LoVo (cell line): ENCODE measurements at places on chromosomes 12 and 14.

DNA sequence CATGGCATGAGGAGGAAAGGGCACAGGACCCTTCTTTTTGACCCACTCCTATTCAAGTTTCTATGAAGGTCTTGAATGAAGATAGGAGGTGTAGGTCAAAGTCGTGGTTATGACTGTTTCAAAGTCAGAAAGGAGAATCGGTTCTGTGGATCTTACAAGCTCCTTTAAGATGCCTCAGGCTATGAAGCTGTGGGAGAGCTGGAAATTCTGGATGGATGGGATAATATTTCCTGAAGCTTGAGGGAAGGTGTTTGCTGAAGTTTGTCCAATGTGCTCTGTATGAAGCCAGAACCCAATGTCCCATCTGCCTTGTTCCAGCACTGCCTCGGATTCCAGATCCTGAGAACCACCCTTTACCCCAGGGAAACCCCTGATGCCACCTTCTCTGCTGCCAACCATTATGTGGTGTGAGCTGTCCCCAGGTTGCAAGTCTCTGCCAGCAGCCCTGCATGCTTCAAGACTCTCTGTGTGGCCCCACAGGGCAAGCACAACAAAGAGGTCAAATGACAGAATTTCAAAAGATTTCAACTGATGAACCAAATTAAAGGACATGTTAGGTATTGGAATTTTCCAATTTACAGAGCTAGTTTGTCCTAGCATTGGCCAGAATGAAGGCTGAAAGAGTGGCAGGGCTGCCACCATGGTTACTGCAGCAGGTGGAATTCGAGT lies 472.0 kb downstream of the RGS6 start:
- no peak for DNase-seq

GRCh38 chr14:61080591-61081010 lies 99.6 kb downstream of the SLC38A6 start:
- no peak for DNase-seq

DNA sequence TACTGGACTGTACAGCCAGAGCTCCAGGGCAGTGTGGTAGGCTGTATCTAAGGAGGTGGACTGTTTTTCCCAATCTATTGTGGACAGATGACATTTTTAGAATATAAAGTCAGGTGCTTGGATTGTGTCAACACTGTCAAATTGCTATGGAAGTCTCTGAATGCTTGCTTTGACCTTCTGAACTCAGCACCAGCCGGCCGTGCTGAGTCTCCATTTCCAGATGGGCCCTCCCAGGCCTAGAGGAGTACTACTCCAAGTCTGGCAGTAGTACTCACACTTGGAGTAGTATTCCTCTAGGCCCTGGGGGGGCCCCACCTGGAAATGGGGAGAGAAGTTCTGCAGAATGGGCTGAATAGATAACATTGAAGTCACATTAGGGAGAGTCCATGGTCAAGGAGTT lies 16.2 kb upstream of the KCNK13 start:
- DNase-seq: no peak

DNA sequence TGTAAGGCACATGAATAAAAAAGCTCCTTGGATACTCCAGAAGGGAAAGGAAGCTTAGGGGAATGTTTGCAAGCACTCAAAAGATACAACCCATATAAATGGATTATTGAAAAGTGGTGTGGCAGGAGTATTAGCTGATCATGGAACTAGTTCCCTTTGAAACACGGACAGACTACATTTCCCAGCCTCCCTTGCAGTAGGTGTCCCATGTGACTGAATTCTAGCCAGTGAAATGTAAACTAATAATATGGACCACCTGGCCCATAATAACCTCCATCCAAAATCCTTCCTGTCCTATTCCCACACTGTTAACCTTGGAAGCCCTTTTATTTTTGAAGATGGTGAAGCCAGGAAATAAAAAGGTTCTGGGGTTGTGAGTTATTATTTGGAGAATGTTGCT lies 242.3 kb downstream of the SUDS3 start:
- DNase-seq: no peak
